Kidney (tissue), 22 donors: ENCODE measurements at places on chromosomes 13 and 19. TPM values are rescaled to one million over a fixed set of nuclear protein-coding genes. Genes with fewer than 3 reads are reported as not detected.

Gene C13orf42
- not detected for total RNA-seq

Gene GJB6
- not detected for total RNA-seq

DNA sequence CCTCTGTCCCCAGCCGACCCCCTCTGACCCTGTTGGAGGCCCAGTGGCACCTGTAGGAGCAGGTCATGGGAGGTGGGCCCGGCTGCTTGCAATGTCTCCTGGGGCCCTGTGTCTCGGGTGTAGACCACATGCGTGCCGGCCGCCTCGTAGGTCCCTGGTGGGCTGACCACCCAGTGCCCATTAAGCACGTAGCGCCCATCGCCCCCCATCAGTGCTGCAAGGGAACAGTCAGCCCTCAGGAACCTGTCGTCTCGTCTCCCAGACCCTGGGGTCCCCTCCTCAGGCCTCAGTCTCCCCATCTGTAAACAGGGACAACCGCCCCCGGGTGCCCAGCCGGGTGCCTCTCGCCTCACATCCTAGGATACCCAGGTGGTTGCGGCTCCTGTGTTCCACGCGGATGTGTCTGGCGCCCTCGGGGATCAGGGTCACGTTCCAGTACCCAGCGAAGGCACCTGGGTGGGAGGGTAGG lies 5.6 kb downstream of the ADAMTSL5 start:
- H3K36me3 ChIP-seq = no peaks in the 10 kb centered on the region
- DNase-seq = no peak
- H3K27ac ChIP-seq = no peak overlapping the region
- peaks cover 19% of the 10 kb centered on the region for H3K27me3 ChIP-seq
- H3K4me1 ChIP-seq = peaks cover 6% of the 10 kb centered on the region

GRCh38 chr13:32092496-32092895 lies 60.9 kb downstream of the FRY start:
- no peak overlapping the region for H3K4me3 ChIP-seq
- H3K27ac ChIP-seq = no peak overlapping the region
- DNase-seq = no peak
- H3K27me3 ChIP-seq = no peaks in the 10 kb centered on the region

DNA sequence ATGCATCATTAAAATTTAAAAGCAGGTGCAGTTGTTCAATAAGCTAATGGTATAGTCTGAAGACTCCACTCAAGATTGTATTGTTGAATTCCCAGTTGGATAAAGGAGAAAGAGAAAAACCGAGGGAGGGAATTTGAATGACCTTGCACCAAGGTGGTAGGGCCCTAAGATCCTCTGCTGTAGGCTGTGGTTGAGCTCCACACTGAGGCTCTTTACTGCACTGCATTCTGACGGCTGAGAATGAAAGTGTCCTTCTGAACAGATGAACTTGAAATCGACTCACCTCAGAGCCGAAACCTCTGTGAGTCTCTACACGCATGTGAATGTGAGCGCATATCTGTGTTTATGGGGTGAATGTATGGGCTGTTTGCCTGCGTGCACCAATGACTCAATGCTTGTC lies 388.9 kb upstream of the DACH1 start:
- H3K4me1 ChIP-seq = no peaks in the 10 kb centered on the region
- H3K36me3 ChIP-seq = no peaks in the 10 kb centered on the region
- no peak overlapping the region for H3K4me3 ChIP-seq
- H3K27ac ChIP-seq = no peak overlapping the region
- H3K27me3 ChIP-seq = no peaks in the 10 kb centered on the region
